ENCODE measurements at places on chromosomes 3 and 15.

GRCh38 chr3:126104028-126104635 is 20.2 kb upstream of the SLC41A3 start:
- no peak for DNase-seq

GRCh38 chr3:9330166-9330703 is 32.6 kb upstream of the THUMPD3 start:
- DNase-seq: no peak

GRCh38 chr15:31957581-31957980 is 72.7 kb upstream of the CHRNA7 start:
- no peak for DNase-seq

DNA sequence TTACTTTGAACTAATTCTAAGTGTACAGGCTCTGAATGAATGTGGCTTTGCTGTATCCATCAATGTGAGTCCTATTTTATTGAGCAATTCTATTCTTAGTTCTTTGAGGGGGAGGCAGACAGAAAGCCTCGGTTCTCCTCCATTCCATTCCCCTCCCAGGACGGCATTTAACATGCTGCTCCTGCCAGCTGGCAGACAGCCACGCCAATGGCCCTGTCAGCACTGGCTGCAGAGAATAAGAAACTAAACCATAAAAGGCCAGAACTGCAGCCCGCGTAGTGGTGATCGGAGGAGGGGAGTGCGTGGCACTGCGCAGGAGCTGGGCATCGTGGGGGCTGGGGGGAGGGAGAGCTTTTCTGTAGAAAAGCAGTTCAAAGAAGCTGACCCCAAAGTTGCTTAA is 76.0 kb upstream of the HACD2 start:
- DNase-seq: no peak

GRCh38 chr15:81155375-81156218 is 21.5 kb downstream of the CFAP161 start:
- no peak for DNase-seq

- DNase-seq: no peak
Observed at GRCh38 chr3:66386925-66387650, 113.7 kb downstream of the LRIG1 start.

- DNase-seq: no peak
Observed at GRCh38 chr3:184372911-184373310, 5.1 kb downstream of the THPO start.

GRCh38 chr3:133037436-133037835 is 755 bp upstream of the TMEM108 start:
- no peak for DNase-seq

DNA sequence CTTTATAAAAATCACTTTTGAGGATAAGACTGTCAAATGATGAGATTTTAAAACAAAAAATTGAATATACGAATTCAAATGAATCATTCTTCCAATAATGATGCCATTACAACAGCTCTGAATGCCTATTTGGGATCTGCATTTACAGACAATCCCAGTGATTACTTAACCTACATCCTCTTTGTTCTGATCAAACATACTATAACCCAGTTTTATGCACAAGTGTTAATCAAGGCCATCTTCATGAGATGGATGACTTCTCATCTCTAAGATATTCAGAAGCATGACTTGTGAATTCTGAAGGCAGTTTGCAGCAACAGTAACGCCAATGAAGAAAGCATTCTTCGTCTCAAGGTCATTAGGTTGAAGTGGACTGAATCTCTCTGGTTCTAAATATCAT is 90.3 kb upstream of the MEX3B start:
- no peak for DNase-seq

DNA sequence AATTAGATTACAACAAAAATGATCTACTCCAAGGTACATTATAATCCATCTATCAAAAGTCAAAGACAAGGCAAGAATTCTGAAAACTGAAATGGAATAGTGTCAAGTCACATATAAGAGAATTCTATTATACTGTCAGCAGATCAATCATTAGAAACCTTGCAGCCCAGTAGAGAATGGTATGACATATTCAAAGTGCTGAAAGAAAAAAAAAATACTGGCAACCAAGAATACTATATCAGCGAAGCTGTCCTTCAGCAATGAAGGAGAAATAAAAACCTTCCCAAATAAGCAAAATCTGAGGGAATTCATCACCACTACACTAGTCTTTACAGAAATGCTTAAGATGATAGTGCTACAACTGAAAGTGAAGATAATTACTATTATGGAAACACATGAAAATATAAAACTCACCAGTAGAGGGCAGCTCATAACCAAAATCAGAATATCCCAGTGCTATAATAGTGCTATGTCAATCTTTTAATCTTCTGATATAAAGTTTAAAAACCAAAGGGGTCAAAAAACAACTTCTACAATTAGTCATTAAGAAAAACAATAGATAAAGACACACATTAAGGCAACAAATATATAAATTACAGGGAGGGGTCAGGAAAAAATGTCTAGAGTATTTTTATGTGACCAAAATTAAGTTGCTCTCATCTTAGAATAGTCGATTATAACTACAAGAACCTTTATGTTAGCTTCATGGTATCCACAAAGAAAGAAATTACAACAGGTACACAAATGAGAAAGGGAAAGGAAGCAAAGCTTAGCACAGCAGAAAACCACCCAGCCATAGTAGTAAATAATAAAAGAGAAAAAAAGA is 190.7 kb upstream of the CNTN6 start:
- no peak for DNase-seq

GRCh38 chr3:72232331-72232730 is 447.4 kb upstream of the PROK2 start:
- no peak for DNase-seq

GRCh38 chr3:134640872-134641470 is 9.9 kb downstream of the KY start:
- DNase-seq: no peak

DNA sequence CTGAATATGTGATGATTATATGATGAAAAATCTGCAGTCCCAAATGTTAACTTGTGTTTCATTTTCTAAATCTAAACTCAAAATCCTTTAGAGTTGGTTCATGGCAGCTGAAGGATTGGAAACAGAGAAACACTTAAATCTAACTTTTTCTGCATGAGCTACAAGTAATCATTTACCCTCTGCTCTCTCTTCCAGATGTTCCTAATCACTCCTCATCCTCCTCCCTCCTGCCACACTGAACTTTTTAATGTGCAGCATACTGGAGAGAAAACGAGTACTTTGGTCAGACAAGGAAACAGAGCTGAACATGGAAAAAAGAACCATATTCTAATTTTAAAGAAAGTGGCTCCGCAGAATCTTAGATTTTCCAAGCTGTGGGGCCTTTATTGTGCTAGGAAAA is 321.2 kb upstream of the COL8A1 start:
- no peak for DNase-seq

DNA sequence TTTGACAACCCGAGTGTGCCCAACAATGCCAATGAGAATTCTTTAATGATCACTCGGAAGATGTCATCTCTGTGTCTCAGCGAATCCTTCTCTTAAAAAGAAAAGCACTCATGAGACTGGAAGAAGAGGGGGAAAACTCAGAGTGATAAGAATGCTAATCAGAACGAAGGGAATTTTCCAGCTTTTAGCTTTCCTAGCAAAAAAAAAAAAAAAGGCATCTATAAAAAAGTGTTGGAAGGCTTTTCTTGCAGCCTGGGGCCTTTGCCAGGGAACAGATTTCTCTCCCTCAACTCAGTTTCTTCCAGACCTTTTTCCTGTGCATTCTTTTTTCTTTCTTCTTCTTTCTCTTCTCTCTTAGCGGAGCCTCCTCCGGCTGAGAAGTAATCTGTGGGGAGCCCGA is 80.5 kb upstream of the NEO1 start:
- no peak for DNase-seq
